ENCODE measurements at places on chromosomes 3 and 15.

- DNase-seq, result no peak
These were observed 117.7 kb downstream of the GOLIM4 start for GRCh38 chr3:167978071-167978470.

DNA sequence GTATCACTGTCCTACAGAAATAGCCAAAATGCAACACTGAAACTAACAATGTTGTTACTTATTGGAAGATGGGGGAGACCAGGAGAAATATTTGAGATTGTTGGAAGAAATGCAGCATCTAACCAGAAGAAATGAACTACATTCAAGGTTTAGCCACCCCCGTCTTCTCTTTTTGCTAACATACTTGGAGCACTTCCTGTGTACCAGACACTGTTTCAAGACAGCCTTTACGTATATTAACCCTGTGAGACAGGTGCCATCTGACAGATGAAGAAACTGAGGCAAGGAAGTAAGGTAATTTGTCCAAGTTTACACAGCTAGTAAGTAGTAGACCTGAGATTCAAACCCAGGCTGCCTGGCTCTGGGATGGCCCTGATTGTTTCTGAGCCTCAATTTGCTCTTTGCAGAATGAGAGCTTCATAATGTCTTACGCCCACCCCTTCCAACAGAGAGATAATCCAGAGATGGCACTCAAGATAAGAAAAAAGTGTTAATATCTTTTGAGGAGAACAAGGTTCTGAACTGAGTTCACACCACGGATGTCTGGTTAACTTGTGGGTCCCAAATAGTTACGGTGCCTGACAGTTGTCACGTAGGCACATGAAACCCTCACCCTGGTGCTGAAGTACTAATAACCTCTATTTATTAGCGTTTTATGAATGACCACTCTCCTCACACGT lies 26.1 kb downstream of the RASGRP1 start:
- DNase-seq, result no peak

- DNase-seq, result no peak
These were observed 99.2 kb upstream of the C3orf80 start for GRCh38 chr3:160126051-160126450.

- no peak for DNase-seq
These were observed 483.8 kb downstream of the TUSC7 start for GRCh38 chr3:117193390-117193789.

DNA sequence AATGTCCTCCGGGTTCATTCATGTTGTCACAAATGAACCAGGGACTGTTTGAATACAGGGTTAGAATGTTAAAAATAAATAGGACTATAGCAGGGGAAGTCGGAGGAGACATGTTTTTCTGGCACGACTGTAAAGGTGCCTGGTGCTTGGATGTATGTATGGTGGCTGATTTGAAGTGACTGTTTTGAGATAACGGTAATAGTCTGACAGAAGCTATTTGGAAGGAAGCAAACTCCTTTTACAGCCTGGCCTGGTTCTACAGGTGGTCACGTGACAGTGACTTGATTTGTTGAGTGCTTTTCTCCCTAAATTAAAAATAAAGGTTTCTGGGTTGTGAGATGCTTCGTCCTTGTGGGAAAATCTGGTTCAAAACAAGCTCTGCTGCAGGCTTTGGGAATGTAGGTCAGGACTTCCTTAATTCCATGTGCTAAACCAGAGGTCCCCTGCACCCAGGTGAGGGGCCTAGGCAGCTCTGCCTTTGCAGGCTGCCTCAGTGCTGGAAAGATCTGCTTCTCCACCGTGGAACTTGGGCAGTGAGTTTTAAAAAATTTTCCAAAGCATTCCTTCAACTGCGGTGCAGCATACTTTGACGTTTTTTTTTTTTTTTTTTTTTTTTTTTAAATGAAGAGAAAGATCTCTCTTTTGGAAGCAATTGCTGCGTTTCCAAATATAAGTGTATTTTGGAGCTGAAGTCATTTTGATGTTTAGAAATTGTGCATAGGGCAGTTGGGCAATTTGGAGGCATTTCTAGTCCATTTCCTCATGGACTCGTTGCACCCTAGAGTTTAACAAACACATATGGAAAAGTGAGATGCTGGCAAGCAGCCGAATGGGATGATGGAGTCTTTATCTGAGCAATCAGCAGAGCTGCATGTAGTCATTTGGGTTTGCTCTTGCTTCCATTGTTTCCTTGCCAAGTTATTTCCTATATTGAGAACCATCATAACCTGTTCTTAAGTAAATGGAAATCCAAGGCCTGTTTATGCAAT lies 30.9 kb downstream of the ITPR1 start:
- DNase-seq, result no peak

DNA sequence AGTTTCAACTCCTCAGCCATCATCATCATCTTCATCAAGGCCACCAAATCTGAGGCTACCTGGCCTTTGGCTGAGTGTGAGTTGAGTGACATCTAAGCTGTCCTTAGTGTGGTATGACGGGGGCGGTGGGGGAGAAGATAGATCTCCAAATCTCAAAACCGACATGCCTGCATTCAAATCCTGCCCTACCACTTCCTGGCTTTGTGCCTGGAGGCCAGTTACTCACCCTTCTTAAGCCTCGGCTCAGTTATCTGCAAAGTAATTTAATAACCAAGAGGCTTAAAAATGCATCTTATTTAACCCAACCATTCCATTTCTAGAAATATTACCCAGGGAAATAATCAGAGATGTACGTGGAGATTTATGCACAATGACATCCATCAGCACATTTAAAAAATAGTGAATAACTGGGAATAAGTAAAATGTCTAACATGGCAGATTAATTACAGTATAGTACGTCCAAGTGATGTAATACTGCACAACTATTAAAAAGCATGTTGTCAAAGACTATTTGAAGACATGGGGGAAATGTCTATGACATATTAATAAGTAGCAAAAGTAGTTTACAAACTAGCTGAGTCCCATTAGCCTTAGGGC lies 167.4 kb downstream of the NTRK3 start:
- no peak for DNase-seq

DNA sequence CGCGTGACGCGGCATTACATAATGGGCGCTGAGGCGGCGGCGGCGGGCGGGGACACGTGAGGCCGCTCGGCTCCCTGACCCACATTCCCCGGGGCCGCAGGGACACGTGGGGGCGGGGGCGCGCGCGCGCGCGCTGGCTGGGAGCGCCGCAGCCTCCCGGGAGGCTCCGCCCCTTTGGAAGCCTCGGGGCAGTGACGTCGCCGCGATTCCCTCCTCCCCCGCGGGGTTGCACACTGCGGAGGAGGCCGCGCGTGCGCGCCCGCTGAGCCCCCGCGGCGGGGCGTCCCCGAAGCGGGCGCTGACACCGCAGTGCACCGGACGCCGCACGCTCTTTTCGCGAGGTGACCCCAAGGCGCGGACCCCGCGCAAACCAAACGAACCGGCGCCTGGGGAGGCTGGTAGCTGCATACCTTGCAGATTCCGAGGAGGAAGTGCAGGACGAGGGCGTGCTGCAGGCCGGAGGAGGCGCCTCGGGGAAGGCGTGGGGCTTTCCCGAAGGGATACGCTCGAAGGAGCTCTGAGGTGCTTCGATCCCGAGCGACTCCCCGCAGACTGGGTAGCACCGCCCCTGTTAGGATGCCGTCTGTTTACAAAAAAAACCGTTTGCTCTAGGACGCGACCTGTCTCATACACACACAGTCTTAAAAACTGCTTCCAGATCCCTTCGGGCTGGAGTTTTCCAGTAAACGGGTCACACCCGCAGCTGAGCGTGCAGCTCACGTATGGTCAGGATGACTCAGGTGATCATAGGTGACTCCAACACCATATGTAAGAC lies 1.0 kb downstream of the NR1D2 start:
- DNase-seq, result peak; percentile 98

GRCh38 chr3:45884368-45885201 lies 1.8 kb upstream of the CCR9 start:
- DNase-seq, result no peak

DNA sequence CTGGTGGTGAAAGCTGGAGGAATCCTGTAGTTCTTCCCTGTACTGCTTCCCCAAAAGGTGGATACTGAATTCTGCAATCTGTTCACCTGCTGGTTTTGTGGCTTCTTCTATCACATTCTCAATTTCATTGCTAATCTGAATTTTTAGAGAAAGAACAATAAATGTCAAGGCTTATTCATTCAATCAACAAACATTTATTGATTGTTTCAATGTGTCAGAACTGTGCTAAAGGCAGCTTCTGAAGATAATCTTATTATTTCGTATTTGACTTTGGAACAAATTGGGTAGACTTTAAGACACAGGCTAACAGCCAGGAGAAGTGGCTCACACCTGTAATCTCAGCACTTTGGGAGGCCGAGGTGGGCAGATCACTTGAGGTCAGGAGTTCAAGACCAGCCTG lies 46.8 kb downstream of the IMPG2 start:
- DNase-seq, result no peak

DNA sequence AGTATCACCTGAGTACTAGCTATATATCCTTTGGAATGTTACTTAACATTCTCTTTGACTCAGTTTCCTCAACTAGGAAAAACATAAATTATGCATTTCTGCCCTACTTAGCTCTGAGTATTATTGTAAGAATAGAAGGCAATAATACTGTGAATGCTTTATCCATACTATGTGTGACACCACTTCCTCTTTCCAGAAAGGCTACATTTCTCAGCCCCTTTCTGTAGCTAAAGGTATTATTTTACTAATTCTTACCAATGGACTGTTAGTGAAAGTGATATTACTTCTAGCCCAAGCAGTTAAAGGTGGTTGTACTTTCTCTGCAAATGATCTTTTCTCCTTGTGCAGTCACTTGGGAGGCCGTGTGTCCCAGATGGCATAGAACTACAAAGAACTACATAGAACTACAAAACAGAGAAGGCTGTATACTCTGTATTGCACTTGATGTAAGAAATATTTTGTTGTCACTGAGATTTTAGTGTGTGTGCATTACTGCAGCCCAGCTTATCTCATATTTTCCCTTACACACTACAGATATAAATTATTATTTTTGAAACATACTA lies 35.1 kb downstream of the MYH15 start:
- DNase-seq, result no peak

DNA sequence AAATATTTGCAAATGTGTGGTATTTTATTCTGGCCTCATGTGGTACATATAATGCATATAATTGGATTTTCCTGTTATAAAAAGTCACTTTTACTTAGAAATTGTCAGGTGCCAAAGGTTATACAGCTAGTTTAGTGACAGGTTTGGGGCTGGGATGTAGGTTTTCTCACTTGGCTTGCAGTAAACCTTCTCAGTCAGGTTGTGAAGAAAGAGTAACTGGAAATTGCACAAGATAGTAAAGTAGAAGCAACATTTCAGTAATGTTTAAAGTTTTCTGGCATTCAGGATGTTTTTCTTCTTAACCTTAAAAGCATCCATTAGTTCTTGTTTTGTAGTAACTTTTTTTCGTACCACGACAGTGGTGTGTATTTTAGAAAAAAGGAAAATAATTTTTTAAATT lies 53.9 kb downstream of the MEF2A start:
- DNase-seq, result no peak

GRCh38 chr15:54577476-54578250 lies 599.4 kb downstream of the UNC13C start:
- no peak for DNase-seq

GRCh38 chr3:11498646-11499045 lies 145.1 kb downstream of the VGLL4 start:
- no peak for DNase-seq

DNA sequence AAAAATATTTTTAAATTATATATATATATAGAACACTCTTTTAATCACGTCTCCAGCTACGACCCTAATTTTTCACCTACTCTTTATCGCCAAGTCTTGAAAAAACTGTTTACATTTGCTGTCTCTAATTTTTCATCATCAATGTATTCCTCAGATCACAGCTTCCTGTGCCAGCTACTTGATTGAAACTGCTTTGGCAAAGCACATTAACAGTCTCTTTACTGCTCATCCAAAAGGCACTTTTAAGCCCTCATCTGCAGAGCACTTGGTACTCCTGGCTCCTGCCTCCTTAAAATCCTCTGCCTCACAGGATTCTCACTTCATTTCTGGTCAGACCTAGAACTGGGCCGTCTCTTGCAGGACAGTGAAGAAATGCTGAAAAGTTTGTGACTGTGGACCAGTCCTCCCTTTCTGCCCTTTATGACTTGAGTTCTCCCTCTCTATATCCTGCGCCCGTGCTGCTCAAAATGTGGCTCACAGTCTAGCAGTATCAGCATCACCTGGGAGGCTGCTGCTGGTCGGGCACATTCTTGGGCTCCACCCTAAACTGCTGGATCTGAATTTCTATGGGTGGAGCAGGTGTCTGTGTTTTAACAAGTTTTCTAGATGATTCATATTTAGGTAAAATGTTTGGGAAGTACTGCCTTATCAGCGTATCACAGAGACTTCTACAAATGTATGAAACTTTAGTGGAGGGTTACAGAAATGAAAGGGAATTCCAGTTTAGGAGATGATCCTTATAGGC lies 196.8 kb downstream of the ADAMTSL3 start:
- no peak for DNase-seq

DNA sequence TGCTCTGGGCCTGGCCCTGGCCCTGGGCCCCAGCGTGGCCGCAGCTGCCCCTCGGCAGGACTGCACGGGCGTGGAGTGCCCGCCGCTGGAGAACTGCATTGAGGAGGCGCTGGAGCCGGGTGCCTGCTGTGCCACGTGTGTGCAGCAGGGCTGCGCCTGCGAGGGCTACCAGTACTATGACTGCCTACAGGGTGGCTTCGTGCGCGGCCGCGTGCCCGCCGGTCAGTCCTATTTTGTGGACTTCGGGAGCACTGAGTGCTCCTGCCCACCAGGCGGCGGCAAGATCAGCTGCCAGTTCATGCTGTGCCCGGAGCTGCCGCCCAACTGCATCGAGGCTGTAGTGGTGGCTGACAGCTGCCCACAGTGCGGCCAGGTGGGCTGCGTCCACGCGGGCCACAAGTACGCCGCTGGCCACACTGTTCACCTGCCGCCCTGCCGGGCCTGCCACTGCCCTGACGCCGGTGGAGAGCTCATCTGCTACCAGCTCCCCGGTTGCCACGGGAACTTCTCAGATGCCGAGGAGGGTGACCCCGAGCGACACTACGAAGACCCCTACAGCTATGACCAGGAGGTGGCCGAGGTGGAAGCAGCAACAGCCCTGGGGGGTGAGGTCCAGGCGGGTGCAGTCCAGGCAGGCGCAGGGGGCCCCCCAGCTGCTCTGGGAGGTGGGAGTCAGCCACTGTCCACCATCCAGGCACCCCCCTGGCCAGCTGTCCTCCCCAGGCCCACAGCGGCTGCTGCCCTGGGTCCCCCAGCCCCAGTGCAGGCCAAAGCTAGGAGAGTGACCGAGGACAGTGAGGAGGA lies 21.7 kb downstream of the FBLN2 start:
- no peak for DNase-seq

GRCh38 chr15:73630921-73631362 lies 2.2 kb downstream of the NPTN start:
- no peak for DNase-seq

GRCh38 chr15:73330206-73331051 lies 38.3 kb downstream of the HCN4 start:
- no peak for DNase-seq

- no peak for DNase-seq
These were observed 872.3 kb downstream of the ROBO1 start for GRCh38 chr3:78895528-78895927.

- DNase-seq, result no peak
These were observed 16.5 kb downstream of the KCTD6 start for GRCh38 chr3:58508437-58508836.

GRCh38 chr3:79161941-79162340 lies 605.9 kb downstream of the ROBO1 start:
- no peak for DNase-seq

Data from activated CD8-positive, alpha-beta memory T cell treated with anti-CD3 and anti-CD28 coated beads for 1 hour (primary cell).